Chondrocyte (in vitro differentiated cells): ENCODE measurements at places on chromosomes 2 and 18. TPM values are rescaled to one million over a fixed set of nuclear protein-coding genes. Genes with fewer than 3 reads are reported as not detected.
A peak's percentile ranks its signal among the peaks of the same experiment; 100 is the strongest.

- H3K4me3 ChIP-seq: no peak overlapping the region
- DNase-seq: no peak
- H3K36me3 ChIP-seq: no peaks in the 10 kb centered on the region
- H3K27ac ChIP-seq: no peak overlapping the region
- H3K4me1 ChIP-seq: no peaks in the 10 kb centered on the region
These were observed 106.4 kb downstream of the LOXHD1 start for GRCh38 chr18:46550609-46551008.

DNA sequence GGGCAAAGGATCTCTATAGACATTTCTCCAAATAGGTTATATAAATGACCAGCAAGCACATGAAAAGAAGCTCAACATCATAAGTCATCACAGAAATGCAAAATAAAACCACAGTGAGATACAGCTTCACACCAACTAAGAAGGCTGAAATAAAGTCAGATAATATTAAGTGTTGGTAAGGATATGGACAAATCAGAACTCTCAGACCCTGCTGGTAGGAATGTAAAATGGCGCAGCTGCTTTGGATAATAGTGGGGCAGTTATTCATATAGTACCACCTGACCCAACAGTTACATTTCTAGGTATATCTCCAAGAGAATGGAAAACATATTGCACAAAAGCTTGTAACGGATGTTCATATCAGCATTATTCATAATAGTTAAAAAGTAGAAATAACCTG is 14.0 kb downstream of the EPB41L5 start:
- DNase-seq: no peak
- no peaks in the 10 kb centered on the region for H3K27me3 ChIP-seq
- H3K4me3 ChIP-seq: no peak overlapping the region
- no peaks in the 10 kb centered on the region for H3K4me1 ChIP-seq
- H3K27ac ChIP-seq: no peak overlapping the region

- H3K4me3 ChIP-seq: no peak overlapping the region
- no peaks in the 10 kb centered on the region for H3K4me1 ChIP-seq
- DNase-seq: no peak
- no peak overlapping the region for H3K27ac ChIP-seq
- H3K36me3 ChIP-seq: no peaks in the 10 kb centered on the region
These were observed 401.0 kb downstream of the SUCLG1 start for GRCh38 chr2:84057917-84058560.

GRCh38 chr2:168789776-168790175 is 12.7 kb upstream of the NOSTRIN start:
- H3K4me3 ChIP-seq: no peak overlapping the region
- H3K4me1 ChIP-seq: no peaks in the 10 kb centered on the region
- DNase-seq: no peak
- H3K27ac ChIP-seq: no peak overlapping the region
- H3K27me3 ChIP-seq: no peaks in the 10 kb centered on the region
- H3K36me3 ChIP-seq: no peaks in the 10 kb centered on the region

- H3K4me1 ChIP-seq: no peaks in the 10 kb centered on the region
- no peak for DNase-seq
- H3K36me3 ChIP-seq: no peaks in the 10 kb centered on the region
- H3K27me3 ChIP-seq: peaks cover 2% of the 10 kb centered on the region
- H3K4me3 ChIP-seq: no peak overlapping the region
- H3K27ac ChIP-seq: no peak overlapping the region
These were observed 83.3 kb downstream of the GALNT14 start for GRCh38 chr2:31054842-31055388.

DNA sequence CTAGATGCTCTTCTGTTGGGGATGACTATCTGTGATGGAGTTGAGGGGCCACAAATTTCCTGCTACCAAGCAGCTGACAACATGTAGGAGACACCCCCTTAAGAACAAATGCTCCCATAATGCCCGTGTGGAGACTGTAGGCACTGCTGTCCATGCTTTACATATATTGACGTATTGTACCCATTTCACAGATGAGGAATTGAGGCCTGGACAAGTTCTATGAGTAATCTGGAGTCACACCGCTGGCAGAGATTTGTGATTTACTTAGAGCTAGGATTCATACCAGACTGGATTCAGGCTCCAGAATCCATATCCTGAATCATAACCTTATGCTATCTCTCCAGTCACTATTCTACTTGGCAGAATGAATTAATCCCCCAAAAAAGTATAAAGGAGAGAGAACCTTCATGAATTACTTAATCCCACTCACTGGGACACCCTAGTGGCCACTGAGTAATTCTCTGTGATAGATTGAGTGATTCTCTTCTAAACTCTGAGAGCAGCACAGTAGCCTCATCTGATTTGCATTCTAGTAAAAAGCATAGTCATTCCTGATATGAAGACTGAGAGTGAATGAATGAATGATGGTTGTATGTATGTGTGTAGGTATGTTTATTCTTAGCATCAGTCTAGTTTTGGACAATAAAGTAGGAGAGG is 460.7 kb upstream of the MEIS1 start:
- no peaks in the 10 kb centered on the region for H3K36me3 ChIP-seq
- no peaks in the 10 kb centered on the region for H3K4me1 ChIP-seq
- no peak for DNase-seq
- H3K27me3 ChIP-seq: peaks cover 15% of the 10 kb centered on the region
- H3K27ac ChIP-seq: no peak overlapping the region

GRCh38 chr2:194003911-194004310 is 1653.1 kb upstream of the SLC39A10 start:
- H3K4me1 ChIP-seq: no peaks in the 10 kb centered on the region
- no peaks in the 10 kb centered on the region for H3K36me3 ChIP-seq
- no peaks in the 10 kb centered on the region for H3K27me3 ChIP-seq
- H3K4me3 ChIP-seq: no peak overlapping the region
- no peak for DNase-seq

GRCh38 chr2:120123090-120123489 is 100.1 kb downstream of the TMEM185B start:
- no peaks in the 10 kb centered on the region for H3K27me3 ChIP-seq
- no peak for DNase-seq
- H3K27ac ChIP-seq: no peak overlapping the region
- no peak overlapping the region for H3K4me3 ChIP-seq
- no peaks in the 10 kb centered on the region for H3K4me1 ChIP-seq

GRCh38 chr2:158967114-158967730 is 1.2 kb upstream of the TANC1 start:
- H3K4me3 ChIP-seq: peak overlapping the region; percentile 94
- H3K4me1 ChIP-seq: peaks cover 55% of the 10 kb centered on the region
- H3K27me3 ChIP-seq: no peaks in the 10 kb centered on the region
- peak overlapping the region; percentile 93 for H3K27ac ChIP-seq
- no peaks in the 10 kb centered on the region for H3K36me3 ChIP-seq

The MEP1B gene
- total RNA-seq: not detected in 3 replicates

The IL36RN gene
- total RNA-seq: not detected in 3 replicates
